ENCODE measurements at places on chromosomes 16 and 17. TPM values are rescaled to one million over a fixed set of nuclear protein-coding genes. Genes with fewer than 3 reads are reported as not detected.

GPRC5B gene
- 103 TPM for total RNA-seq

DNA sequence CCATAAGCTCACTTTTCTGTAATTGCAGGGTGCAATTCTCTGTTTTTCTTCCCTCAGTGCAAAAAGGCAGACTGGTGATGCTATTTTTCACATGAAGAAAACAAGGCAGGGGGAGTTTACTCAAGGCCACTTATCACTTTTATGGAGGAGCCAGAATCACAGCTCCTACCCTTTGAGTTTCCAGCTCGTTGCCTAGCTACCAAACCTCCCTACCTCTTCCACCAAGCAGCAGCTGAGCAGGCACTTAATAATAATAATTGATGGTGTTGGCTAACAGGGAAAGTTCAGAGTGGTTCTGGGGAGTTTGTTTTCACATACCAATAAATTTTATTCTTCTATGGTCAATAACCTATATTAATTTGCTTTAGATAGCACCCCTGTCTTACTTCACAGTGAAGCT, 31.9 kb upstream of the MPHOSPH6 start:
- DNase-seq, result no peak

DNA sequence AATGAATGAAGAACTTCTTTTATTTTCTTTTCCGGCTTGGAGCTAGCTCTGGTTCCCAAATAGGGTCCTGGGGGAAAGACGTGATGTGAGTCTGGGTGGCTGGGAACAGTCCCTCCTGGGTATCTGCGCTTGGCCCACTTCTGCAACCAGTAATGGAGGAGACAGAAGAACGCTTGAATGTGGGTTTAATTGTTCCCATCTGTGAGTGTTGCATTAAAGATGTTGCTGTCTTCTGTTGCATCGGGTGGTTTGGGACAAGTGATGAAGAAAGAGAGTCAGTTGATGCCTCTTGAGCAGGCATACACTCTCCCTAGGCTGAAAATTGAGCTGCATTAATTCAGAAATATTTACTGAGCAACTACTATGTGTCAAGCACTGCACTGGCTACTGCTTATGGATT, 511.1 kb downstream of the CDH13 start:
- DNase-seq, result no peak

SEC14L5 gene
- total RNA-seq, result 31.4 TPM

KRTAP2-2 gene
- total RNA-seq, result not detected

PER1 gene
- total RNA-seq, result 126 TPM

GRCh38 chr16:10949424-10949970, 5.1 kb downstream of the CLEC16A start:
- DNase-seq, result no peak

DNA sequence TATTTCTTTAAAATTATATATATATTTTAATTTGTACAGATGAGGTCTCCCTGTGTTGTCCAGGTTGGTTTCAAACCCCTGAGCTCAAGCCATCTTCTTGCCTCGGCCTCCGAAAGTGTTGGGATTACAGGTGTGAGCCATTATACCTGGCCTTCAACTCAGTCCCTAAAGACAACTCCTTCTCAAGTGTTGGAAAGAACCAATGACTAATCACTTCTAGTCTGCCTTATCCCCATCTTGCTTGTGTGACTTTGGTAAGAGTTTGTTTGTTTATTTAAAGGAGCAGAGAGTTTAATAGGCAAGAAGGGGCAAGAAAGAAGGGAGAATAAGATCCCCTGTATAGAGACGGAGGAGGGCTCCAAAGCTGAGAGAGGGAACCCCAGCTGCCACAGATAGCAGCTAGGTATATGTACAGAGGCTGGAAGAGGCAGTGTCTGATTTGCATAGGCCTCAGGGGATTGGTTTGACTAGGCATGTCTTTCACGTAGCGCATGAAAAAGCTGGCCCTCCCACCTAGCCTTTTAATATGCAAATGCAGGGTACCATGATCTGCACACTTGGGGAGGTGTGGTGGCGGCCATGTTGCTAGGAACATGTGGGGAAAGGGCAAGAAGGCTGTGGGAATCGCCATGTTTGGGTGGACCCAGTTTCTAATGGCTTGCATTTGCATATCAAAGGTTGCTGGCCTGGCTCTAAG, 21.5 kb downstream of the ABCC1 start:
- no peak for DNase-seq

- no peak for DNase-seq
These were observed 8.7 kb upstream of the MKS1 start for GRCh38 chr17:58227733-58228132.

DNA sequence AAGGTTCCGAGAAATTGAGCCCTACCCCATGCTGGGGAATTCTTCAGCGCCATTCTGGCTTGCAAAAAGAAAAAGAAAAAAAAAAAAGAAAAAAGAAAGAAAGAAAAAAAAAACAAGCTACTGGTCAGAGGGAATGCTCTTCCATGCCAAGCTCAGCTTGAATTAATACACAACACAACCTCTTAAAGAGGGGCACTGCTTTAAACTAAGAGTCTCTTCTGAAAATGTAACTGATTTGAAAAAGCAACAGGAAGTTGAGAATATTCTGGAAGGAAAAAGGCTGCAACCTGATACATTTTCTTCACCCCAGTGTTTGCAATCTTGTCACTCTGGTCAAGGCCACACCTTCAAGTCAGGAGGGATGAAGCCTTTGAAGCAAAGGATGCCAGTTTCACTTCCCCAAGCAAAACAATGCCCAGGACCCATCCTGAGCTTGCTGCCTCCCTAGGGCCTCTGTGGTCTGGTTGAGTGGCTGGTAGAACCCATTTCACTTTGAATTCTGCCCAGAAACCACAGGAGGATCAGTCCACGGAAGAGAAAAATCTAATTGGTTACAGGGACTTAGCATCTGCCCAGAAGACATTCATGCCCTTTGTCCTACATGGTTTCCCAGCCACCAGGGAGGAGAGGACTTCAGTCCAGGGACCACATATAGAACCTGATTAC, 389.7 kb downstream of the SOX9 start:
- DNase-seq, result no peak

GRCh38 chr16:19757026-19757425, 39.0 kb downstream of the IQCK start:
- DNase-seq, result no peak

DNA sequence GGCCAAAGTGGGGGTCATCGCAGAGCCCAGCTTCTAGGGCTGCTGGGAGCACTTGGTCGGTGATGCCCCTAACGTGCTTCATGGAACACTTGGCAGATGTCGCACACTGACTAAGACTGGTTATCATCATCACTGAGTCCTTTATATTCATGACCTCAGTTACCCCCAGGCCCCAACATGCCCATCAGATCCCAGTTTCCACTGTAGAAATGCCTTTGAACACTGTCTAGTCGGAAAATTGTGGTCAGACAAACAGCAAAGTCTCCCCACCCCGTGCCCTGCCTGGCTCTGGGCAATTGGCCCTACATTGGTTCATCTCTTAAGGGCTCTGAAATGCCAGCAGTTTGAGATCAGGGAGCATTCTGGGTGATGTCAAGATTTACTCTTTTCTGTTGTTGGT, 51.3 kb downstream of the NKD1 start:
- peak; percentile 13 for DNase-seq

- no peak for DNase-seq
These were observed 87.5 kb downstream of the ASIC2 start for GRCh38 chr17:33205552-33205951.

DNA sequence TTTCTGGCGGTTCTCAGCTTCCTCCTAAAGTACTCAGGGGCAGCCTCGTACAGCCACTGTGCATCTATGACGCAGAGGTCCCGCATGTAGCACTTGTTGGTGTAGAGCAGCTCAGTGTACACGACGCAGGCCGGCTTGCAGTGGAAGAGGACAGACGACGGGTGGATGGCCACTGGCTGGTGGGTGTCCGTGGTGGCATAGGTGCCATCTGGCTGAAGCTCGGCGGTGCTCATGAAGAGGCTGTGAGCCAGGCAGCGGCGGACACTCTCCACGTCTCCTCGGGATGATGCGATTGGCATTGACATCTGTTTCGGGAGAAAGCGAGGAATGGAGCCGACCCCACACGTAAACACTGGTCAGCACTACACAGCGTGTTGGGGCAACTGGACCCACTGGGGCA, 5.3 kb upstream of the C1QBP start:
- DNase-seq, result no peak

- DNase-seq, result no peak
These were observed 3.0 kb upstream of the RMI2 start for GRCh38 chr16:11342021-11342855.

MIF4GD gene
- 15.4 TPM for total RNA-seq

DNA sequence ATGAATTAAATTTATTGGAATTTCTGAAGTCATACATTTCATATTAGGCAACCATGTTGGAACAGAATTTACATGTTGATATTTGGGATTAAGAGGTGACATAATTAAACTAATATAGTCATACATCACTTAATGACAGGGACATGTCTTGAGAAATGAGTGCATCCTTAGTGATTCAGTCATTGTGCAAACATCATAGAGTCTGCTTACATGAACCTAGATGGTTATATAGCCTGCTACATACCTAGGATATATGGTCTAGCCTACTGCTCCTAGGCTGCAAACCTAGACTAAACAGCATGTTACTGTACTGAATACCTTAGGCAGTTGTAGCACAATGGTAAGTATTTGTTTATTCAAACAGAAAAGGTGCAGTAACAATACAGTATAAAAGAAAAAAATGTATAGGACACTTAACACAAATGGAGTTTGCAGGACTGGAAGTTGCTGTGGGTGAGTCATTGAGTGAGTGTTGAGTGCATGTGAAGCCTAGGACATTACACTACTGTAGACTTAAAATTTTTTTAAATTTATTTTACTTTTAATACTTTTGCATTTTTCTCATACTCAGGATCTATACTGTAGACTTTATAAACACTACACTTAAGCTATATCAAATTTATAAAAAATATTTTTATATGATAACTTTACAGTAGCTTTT, 85.6 kb downstream of the OMG start:
- no peak for DNase-seq

DNA sequence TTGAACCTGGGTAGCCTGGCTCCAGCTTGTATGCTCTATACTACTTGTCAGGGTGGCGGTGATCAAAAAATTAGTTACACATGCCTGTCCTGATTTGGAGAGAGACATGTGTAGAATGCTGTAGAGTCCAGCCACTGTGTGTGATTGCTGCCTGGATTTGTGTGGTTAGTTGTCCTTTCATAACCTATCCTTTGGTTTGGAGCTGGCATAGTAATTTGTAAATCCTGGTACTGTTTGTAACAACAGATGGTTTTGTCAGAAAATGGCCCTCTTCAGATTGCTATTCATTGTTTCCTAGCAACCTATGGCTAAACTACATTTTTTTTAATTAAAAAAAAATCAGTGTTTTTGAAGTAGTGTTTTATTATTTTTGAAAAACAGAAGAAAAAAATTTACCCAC, 30.5 kb downstream of the ETV4 start:
- DNase-seq, result no peak

DNA sequence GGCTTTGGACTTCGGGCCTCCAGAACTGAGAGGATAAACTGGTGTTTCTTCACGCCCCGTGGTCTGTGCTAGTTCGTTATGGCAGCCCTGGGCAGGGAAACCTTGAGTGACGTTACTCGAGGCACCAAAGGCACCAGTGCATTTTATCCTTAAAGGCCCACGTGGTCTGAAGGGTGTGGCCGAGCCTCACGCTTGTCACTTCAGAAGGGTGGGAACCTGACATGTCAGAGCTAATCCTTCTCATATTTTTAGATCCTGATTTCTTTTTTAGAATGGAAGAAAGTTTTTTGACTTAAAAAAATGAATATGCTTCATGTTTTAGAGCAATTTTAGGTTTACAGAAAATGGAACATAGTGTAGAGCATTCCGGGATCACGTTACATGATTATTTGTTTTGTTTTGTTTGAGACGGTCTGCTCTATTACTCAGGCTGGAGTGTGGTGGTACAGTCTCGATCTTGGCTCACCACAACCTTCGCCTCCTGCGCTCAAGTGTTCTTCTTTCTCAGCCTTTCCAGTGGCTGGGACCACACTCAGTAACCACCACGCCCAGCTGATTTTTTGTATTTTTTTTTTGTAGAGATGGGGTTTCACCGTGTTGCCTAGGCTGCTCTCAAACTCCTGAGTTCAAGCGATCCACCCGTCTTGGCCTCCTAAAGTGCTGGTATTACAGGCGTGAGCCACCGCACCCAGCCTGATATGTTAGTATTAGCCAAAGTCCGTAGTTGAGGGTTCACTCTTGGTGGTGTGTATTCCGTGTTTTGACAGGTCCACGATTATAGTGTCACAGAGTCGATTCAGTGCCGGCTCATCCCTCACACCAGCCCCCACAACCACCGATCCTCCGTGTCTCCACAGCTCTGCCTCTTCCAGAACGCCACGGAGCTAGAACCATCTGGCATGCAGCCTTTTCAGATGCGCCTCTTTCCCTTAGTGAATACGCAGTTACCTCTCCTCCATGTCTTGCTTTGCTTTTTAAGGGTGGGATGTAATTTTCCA, 47.9 kb downstream of the RAB11FIP3 start:
- DNase-seq, result no peak

DNA sequence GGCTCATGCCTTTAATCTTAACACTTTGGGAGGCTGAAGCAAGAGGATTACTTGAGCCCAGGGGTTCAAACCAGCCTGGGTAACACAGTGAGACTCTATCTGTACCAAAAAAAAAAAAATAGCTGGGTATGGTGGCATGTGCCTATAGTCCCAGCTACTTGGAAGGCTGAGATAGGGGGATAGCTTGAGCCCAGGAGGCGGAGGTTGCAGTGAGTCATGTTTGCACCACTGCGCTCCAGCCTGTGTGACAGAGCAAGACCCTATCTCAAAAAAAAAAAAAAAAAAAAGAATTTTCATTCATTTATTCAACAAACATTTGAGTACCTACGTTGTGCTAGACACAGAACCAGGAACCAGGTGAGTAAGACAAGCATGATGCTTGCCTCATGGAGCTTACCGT, 73.6 kb upstream of the MRTFB start:
- no peak for DNase-seq

DNA sequence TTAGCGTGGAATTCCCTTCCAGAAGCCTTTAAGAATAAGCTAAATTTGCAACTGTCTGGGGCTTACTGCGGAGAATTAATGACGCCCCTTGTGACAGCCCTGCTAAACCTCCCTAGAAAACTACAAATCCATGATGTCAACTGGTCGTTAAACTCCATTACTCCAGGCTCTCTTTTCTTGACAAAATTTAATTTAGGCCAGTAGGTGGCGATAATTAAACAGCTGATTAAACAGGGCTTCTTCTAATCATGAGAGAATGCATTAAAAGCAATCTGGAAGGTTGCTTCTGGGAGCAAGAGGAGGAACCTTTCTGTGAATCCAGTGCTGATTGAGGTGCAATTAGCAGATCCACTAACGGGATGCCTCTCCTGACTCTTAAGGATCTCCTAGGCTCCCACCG, 8.1 kb upstream of the NLRP1 start:
- no peak for DNase-seq

OR1E2 gene
- not detected for total RNA-seq

GRCh38 chr16:14061732-14062259, 9.3 kb upstream of the MRTFB start:
- no peak for DNase-seq

DNA sequence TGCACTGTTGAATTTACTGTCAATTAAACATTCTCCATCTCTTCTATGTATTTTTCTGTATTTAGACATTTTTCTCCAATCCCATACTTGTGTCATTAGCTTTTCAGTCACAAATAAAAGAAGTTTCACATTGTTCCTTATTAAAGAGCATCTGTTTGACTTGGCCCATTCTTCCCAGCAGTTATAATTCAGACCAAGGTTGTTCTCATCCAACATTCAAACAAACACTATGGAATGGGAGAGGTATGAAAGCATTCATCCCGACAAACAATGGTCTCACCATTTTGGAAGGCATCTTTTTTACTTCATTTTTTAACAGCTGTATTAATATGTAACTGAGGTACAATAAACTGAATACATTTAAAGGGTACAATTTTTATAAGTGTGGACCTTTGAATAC, 208.8 kb upstream of the MAF start:
- DNase-seq, result no peak

- DNase-seq, result peak; percentile 67
These were observed 946 bp downstream of the STUB1 start for GRCh38 chr16:680967-681745.

Data from left ventricle myocardium superior (tissue), 1 donor.